ENCODE measurements at places on chromosomes 6 and 20.

GRCh38 chr20:61758564-61759200 lies 307.0 kb downstream of the TAF4 start:
- DNase-seq, result no peak

- DNase-seq, result no peak
Measured at GRCh38 chr6:153804755-153805330, 234.2 kb upstream of the OPRM1 start.

- DNase-seq, result no peak
Measured at GRCh38 chr6:87430499-87430898, 22.7 kb downstream of the CFAP206 start.

GRCh38 chr6:47698342-47698787 lies at the start of gene ADGRF4:
Gene ADGRF4, plus strand, starts transcription at chr6:47698580. Its CDS starts 8,666 bp downstream, at chr6:47707246.
- no peak for DNase-seq

- no peak for DNase-seq
Measured at GRCh38 chr6:75993236-75994162, 79.0 kb downstream of the IMPG1 start.

DNA sequence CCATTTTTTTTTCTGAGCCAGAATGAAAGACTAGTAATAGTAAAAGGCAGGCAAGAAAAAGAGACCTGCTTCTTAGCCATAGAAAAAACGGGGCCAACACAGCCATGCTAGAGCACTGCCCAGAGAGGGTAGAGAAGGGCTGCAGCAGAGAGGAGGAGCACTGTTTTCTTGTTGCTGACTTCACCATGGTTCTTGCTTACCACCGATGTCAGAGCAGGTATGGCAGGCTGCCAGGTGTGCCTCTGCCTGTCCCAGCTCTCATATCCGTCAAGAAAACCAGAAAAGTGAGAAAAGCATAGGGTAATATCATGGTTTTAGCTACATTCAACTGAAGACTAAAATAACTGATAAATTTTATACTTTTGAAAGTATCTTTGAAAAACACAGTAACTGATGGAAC lies 60.7 kb downstream of the DTNBP1 start:
- DNase-seq, result no peak

DNA sequence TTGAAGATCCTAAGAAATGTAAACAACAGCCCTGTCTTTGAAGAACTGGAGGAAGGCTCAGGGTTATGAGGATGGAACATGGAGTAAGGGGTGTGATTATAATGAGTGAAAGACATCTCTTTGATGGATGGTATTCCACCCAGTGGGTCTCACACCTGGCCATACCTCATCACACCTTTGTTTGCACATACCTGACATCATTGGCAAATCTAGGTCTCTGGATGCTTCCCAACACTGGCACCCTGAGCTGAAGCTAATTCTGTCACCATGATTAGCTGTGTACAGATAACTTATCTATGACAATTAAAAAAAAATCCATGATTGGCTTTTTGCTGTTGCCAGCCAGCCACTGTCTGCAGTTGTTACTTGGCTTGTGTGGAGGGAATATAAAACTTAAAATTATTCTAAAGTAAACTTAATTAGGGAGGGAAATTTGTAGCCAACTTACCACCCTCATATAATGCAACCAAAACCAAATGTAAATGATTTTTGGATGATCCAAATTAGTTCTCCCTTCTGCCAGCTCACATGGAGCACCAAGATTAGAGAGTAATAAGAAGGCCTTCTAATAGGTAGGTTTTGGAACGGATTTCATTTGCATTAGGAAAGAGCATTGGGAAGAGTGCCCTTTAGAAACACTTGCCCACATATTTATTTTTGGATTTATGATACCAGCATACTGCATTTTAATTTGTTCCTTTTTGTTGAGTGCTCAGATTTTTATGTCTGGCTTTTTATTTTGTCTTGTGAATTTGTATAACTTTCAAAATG lies 249.5 kb downstream of the SOX4 start:
- DNase-seq, result no peak

DNA sequence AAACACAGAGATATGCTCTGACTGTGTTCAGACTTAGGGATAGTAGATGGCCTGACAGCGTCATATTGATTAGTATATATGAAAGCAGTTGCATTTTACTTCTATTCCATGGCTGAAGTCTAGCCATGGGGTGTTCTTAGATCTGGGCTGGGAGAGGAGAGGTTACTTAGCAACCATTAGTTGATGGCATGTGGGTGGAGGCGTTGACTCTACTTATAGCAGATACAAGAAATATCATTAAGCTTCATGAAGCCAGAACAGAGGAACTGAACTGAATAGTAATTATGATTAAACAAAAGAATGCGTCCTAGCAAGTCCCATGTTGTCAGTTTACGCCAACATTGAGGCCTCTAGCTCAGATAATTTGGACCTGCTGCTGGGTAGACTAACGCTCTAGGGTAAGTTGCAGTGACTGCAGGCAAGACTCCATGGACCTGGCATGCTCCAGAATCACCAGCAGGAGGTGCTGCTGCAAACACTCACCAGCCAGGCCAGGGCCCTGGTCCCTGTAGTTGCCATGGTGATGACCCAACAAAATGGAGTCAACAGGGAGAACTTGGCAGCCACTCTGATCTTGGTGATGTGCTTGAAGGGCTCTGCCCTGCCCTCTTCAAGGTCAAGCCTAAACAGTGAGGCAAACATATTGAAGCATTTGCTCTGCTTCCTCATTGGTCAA lies 477.3 kb downstream of the PREX1 start:
- no peak for DNase-seq

DNA sequence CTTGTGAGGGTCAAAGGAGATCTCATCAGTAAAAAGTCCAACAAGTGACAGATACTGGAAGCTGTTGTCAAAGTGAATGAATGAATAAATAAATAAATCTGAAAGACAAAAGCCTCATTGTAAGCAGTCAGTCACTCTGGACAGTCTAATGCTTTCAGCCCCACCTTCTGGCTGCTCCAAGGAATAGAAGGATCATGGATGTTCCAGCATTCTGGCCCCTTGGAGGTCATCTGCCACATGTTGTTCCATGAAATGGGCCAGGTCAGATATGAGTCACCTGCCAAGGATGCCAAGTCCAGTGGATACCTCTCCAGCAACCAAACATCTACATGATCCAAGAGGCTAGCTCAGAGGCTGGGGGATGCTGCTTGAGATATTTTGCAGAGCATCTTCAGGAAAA lies 185.6 kb downstream of the BMP7 start:
- DNase-seq, result no peak
